ENCODE measurements at places on chromosomes 7 and 10.

DNA sequence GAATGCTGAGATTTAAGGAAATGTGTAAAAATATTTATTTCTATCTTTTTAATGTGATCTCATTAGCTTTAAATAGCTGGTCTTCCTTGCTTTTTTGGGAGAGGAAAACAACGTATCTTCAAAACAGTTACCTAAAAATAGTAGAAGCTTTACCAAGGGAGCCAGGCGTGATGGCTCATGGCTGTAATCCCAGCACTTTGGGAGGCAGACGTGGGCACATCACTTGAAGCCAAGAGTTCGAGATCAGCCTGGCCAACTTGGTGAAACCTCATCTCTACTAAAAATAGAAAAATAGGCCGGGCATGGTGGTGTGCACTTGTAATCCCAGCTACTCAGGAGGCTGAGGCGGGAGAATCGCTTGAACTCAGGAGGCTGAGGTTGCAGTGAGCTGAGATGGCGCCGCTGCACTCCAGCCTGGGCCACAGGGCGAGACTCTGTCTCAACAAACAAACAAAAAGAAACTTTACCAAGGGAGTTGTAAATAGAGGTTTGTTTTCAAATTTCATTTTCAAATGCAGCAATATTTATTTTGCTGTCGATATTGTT lies 48.4 kb upstream of the ITGB1 start:
- DNase-seq: no peak

DNA sequence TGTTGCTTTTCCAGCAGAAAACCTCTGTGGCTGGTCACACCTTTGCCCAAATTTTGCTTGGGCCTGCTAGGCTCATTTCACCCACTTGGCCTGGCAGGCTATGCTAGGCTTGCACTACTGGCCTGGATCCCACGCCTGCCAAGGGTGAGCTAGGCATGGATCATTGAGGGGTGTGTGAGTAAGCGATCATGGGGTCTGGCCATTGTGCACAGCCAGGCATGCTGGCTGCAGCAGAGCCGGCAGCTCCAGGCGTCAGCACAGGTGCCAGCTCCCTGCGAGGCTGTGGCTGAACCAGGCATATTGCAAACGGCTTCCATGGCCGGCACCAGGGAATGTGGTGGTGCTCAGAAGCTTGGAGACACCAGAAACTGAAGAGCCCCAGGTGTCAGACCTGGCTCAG lies 19.2 kb downstream of the CFAP70 start:
- DNase-seq: no peak

GRCh38 chr7:66505009-66505408 lies 123.7 kb upstream of the KCTD7 start:
- DNase-seq: no peak

DNA sequence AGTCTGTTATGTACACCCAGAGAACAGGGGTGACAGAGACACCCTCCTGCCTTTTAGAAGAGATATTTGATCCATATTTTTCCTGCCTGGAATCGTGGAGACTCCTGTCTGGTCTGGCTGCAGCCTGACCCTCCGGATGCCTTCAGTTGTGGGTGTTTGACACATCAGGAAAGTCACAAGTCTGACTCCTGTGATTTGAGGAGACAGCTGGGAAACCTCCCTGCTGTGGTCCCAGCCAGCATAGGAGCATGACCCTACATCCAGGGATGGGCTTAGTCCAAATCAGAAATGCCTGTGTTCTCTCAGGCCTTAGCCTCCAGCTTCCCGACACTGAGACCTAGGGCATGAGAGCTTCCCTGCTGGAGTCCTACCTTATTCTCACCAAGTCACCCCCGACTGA lies 43.4 kb downstream of the GOT1 start:
- no peak for DNase-seq

GRCh38 chr10:65940816-65941662 lies 984.8 kb upstream of the LRRTM3 start:
- no peak for DNase-seq

All from stimulated activated CD4-positive, alpha-beta T cell treated with anti-CD3 and anti-CD28 coated beads, TNF-alpha, amount 100 ng/mL, for 1 hour (primary cell).